ENCODE measurements at places on chromosomes 1 and 21. TPM values are rescaled to one million over a fixed set of nuclear protein-coding genes. Genes with fewer than 3 reads are reported as not detected.

Gene PADI6
- total RNA-seq = not detected

Gene PPFIA4
- 1.2 TPM for total RNA-seq

Gene PGLYRP3
- total RNA-seq = not detected

Gene TIAM1
- total RNA-seq = 37.3 TPM

Gene ACTL8
- not detected for total RNA-seq

Gene KRTAP10-9
- not detected for total RNA-seq
